ENCODE measurements at places on chromosomes 13 and 19. TPM values are rescaled to one million over a fixed set of nuclear protein-coding genes. Genes with fewer than 3 reads are reported as not detected.

GRCh38 chr19:10270180-10270615, 722 bp upstream of the ICAM1 start:
- peak; percentile 46 for DNase-seq

GRCh38 chr13:27636589-27637288, 15.0 kb downstream of the POLR1D start:
- no peak for DNase-seq

GRCh38 chr19:41697198-41697855, 9.3 kb upstream of the CEACAM7 start:
- DNase-seq = no peak

GRCh38 chr19:31574251-31574973, 225.2 kb upstream of the TSHZ3 start:
- DNase-seq = no peak

- DNase-seq = no peak
Observed at GRCh38 chr19:15402411-15403150, 16.2 kb downstream of the AKAP8L start.

DNA sequence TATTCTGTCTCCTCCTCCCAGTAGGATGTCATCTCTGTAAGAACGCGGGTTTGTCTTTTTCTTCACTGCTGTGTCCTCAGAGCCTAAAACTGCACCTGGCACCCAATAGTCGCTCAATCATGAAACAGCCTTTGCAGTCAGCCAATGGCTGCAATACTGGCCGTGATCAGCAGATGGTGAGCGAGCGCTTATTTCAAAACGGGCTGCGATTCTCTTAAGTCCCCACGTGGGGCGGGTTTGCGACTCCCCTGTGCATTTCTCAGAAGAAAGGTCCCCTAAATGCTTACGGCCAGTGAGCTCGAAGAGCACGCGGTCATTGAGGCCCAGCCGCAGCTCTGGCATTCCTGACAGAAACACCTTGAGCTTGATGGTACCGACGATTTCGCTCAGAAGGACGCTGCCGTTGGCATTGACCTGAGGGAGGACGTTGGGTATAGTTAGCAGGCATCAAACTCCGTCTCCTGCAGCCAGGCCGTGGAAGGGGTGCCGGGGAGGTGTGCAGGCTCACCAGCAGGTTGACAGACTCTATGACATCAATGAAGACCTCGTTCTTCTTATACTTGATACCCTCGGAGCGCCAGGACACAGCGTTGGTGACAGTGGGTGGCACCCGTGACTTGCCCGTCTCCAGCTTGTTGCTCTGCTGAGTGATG, 6.0 kb downstream of the AP1M2 start:
- peak; percentile 90 for DNase-seq

DNA sequence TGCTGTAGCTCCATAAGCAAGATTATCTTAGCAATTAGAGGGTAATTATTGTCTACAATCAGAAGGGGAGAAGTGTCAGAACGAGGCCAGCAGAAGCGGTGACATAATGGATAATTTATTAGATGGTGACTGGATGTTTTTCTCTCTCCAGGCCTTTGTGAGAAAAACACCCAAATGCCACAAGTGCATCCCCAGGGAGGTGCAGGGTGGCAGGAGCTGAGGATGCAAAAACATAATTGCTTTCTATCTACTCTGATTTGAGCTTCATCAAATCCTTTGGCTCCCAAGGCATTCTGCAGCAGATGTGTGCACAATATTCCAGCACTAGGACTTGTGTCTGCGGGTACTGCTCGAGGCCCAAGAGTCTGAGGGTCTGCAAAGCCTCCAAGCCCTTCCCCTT, 220.1 kb upstream of the SERP2 start:
- DNase-seq = no peak

GRCh38 chr13:21942061-21942460, 271.2 kb downstream of the FGF9 start:
- no peak for DNase-seq

- no peak for DNase-seq
Observed at GRCh38 chr19:7909471-7910067, 5.1 kb upstream of the TGFBR3L start.

DNA sequence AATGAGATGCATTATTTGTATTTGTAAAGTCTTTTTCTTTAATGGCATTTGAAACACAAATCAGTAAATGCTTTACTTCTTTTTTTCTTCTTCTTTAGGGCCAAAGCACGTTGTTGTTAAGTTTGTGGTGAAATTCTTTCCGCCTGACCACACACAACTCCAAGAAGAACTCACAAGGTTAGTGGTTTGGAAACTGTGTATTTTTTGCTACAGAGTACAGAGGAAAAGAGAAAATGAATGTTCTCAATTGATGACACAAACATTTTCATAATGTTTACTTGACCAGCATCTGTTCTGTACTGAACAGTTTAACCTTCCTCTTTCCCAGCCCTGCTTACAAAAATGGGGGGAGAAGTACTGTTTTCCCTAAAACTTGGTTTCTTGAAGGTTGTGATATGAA, 190.9 kb upstream of the RNF113B start:
- DNase-seq = no peak

DNA sequence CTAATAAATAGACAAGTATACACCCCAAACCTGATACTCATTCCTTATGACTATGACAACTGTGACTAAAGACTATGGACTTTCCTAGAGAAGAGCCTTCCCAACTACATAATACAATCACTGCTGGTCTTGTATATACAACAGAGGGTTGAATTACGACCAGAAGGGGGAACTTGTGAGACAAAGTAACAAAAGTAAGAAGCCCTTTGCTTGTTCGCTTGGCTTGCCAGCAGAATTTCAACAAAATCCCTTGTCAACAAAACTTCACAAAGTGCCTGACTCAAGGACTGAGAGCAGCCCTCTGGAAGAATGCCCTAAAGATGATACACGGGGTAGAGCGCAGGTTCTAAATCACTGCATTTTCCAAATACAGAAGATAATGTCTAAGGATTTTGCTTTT, 99.4 kb downstream of the WASF3 start:
- DNase-seq = no peak

- DNase-seq = no peak
Observed at GRCh38 chr13:111562716-111563115, 242.3 kb downstream of the TEX29 start.

DNA sequence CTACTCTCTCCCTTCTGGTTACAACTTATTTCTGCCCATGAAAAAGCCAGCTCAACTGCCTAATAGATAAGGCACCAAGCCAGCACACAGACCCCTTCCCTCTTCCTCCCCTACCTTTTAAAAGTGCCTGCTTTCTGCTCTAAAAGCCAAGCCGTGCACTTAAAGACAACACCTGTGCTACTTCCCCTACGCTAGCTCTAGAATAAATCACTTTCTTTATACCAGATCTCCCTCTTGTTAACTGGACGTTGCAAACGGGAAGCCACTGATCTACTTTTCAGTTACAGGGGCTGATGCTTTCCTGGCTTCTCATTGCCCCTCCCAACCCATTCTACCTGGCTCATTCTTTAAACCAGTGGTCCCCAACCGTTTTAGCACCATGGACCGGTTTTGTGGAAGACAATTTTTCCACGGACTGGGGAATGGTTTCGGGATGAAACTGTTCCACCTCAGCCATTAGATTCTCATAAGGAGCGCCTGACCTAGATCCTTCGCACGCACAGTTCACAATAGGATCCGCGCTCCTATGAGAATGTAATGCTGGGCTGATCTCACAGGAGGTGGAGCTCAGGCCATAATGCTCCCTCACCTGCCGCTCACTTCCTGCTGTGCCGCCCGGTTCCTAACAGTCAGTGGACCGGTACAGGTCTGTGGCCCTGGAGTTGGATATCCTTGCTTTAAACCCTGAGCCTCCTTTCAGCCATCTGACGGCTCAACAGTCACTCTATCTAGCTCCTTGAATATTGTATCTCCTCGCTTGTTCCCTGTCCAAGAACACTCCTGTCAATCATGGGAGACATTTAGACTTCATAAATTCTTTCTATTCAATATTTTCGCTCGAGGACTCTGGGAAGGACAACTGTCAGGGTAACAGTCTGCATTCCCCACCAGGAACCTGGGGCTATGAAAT, 841 bp upstream of the ZNF223 start:
- DNase-seq = no peak

DNA sequence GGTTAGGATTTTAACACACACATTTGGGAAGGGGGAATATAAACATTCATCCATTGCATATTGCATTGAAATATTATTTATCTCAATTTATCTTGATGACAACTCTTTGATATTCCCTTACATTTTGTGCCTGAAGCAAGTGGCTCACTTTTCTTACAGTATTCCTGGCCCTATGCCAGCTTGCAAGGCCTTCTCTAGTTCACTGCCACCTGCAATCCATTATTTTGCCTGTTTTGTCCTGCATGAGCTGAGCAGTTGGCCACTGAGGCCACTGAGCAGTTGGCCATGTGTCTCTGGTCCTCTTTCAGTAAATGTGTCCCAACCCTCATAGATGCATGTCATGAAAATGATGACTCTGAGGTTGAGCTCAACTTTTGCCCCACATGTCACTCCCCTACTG, 49.8 kb downstream of the CBY2 start:
- no peak for DNase-seq

- DNase-seq = no peak
Observed at GRCh38 chr19:3353493-3353892, 12.9 kb upstream of the NFIC start.

- no peak for DNase-seq
Observed at GRCh38 chr13:47148543-47148942, 251.7 kb upstream of the HTR2A start.

DNA sequence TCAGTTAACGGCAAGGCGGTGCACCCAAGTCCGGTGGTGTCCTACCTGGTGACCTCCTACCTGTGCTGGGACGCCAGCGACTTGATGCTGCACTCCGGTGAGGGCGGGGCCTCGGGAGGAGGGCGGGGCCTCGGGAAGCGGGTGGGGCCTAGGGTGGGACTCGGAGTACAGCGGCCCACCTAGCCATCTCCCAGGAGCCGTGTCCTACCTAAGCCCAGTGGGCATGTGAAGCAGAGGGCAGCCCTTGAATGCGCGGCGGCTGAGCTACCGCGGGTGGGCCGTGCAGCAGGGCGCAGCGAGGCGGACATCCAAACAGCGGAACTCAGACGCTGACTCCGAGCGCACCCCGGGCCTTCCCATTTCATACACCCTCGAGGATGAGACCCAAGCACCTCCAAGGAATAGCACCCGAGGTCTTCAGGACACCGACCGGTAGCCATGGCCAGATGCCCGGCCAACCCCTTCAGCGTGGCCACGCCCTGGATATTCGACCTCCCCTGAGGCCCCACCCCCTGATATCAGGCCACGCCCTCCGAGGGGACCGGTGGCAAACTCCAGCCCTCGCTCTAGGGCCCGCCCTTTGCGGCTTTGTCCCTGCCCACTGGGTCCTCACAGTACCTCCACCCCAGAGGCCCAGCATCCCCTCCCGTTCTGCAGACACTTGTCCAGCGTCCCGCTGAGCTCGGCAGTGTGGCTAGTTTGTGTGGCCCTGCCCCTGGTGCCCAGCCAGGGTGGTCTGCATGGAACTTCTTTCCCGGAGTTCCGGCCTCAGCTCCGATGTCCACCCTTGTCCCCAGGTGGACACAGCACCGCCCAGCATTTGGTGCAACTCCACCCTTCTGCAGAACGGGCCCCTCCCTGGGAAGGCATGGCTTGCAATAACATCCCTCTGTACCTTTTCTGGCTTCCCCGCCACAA, 5.4 kb downstream of the KLK1 start:
- DNase-seq = no peak

GEMIN7 gene
- 13.2 TPM for total RNA-seq

CIRBP gene
- total RNA-seq = 602 TPM

ZNF701 gene
- total RNA-seq = 15.7 TPM

CCDC8 gene
- 46.1 TPM for total RNA-seq

NRTN gene
- total RNA-seq = not detected

HTR2A gene
- total RNA-seq = 0.34 TPM

OR4F17 gene
- not detected for total RNA-seq

CEACAM20 gene
- not detected for total RNA-seq

ALG11 gene
- total RNA-seq = 29.6 TPM

FAAP24 gene
- 2.2 TPM for total RNA-seq

Measured in ovary (tissue), 10 donors.